ENCODE measurements at places on chromosomes 12 and 14.

- DNase-seq: no peak
Observed at GRCh38 chr14:91103116-91103515, 10.8 kb upstream of the DGLUCY start.

DNA sequence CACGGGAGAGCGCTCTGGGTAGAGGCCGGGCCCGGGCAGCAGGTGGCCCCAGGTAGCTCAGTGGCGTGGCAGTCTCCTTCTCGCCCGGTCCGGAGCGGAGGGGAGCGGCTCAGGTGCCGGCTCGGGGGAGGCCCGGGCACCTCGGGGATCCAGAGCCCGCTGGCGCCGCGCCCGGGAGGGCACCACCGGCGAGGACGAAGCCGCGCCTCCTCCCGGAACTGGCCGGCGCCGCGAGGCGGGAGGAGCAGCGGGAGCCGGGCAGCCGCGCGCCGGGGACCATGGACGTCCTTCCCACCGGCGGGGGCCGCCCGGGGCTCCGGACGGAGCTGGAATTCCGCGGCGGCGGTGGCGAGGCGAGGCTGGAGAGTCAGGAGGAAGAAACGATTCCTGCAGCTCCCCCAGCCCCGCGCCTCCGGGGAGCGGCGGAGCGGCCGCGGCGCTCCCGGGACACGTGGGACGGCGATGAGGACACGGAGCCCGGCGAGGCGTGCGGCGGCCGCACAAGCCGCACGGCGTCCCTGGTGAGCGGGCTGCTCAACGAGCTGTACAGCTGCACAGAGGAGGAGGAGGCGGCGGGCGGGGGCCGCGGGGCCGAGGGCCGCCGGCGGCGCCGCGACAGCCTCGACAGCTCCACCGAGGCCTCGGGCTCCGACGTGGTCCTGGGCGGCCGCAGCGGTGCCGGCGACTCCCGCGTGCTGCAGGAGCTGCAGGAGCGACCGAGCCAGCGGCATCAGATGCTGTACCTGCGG is 21.5 kb upstream of the GNS start:
- no peak for DNase-seq

GRCh38 chr12:92297932-92298696 is 152.5 kb upstream of the BTG1 start:
- DNase-seq: no peak

- no peak for DNase-seq
Observed at GRCh38 chr12:111699-112493, 45.3 kb downstream of the IQSEC3 start.

GRCh38 chr14:22748631-22749068 is 17.8 kb upstream of the OXA1L start:
- no peak for DNase-seq

- no peak for DNase-seq
Observed at GRCh38 chr14:91830777-91831176, 36.6 kb downstream of the TC2N start.

- no peak for DNase-seq
Observed at GRCh38 chr12:64625243-64626077, 15.2 kb downstream of the RASSF3 start.
